Activated CD8-positive, alpha-beta memory T cell treated with anti-CD3 and anti-CD28 coated beads, Interleukin-2, amount 10 ng/mL, durations not matched to agents 7 days and 5 days (primary cell): ENCODE measurements at places on chromosomes 12 and 14.

GRCh38 chr14:100065111-100065871 lies at the start of gene EVL:
EVL (plus strand) TSS chr14:100065422; CDS start chr14:100065501, 79 bp downstream.
- H3K36me3 ChIP-seq = peaks cover 43% of the 10 kb centered on the region
- DNase-seq = peak; percentile 93
- peak within 1 kb of the TSS; percentile 97 for H3K4me3 ChIP-seq
- peak within 1 kb of the TSS; percentile 99 for H3K27ac ChIP-seq
- peaks cover 55% of the 10 kb centered on the region for H3K4me1 ChIP-seq
- no peaks in the 10 kb centered on the region for H3K27me3 ChIP-seq

DNA sequence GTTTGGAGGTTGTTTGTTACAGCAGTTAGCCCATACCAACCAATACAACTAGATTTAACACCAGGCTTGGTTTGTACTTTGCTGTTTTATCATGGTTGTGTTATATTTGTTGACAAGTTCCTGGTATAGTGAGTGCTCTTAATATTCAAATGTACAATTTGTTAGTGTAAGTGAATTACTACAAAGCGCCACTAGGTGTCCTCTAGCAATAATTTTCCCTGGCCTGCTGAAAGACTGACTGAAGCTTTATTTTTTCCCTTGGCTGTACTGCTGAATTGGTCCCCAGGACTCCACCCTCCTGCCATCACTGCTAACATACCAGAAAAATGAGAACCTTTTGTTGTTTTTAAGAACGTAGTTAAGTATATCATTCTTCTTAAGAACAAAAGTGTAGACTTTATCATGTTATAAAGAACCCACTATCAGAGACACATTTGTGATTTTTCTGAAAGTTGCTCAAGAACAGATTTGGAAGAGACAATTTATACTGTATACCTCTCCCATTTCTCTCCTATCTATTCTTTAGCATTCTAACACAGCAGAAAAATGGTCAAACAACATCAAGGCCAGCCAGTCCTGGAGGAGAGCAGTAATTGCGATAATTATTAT lies 75.3 kb upstream of the FAR2 start:
- peaks cover 40% of the 10 kb centered on the region for H3K27me3 ChIP-seq
- H3K27ac ChIP-seq = no peak overlapping the region
- no peaks in the 10 kb centered on the region for H3K4me1 ChIP-seq
- H3K4me3 ChIP-seq = no peak overlapping the region

- H3K27ac ChIP-seq = no peak overlapping the region
- DNase-seq = no peak
- no peak overlapping the region for H3K4me3 ChIP-seq
- H3K4me1 ChIP-seq = no peaks in the 10 kb centered on the region
- H3K36me3 ChIP-seq = peaks cover 1% of the 10 kb centered on the region
These were observed 930.5 kb upstream of the NOVA1 start for GRCh38 chr14:27528328-27528727.

GRCh38 chr12:56593909-56594621 lies 36.1 kb downstream of the BAZ2A start:
- H3K27me3 ChIP-seq = no peaks in the 10 kb centered on the region
- H3K27ac ChIP-seq = peak overlapping the region; percentile 43
- H3K4me1 ChIP-seq = peaks cover 2% of the 10 kb centered on the region
- DNase-seq = peak; percentile 79
- peaks cover 9% of the 10 kb centered on the region for H3K36me3 ChIP-seq
- no peak overlapping the region for H3K4me3 ChIP-seq
